ENCODE measurements at places on chromosomes 12 and 14. TPM values are rescaled to one million over a fixed set of nuclear protein-coding genes. Genes with fewer than 3 reads are reported as not detected.

The SLC2A14 gene
- not detected for total RNA-seq

The ARMH4 gene
- under 0.01 TPM for total RNA-seq

The MGP gene
- 0.79 TPM for total RNA-seq

The GLT1D1 gene
- total RNA-seq: not detected

The TDRD9 gene
- 0.51 TPM for total RNA-seq

The CRIP1 gene
- not detected for total RNA-seq

The MAX gene
- total RNA-seq: 42.4 TPM

The CLEC2B gene
- total RNA-seq: 3.9 TPM

The HPD gene
- total RNA-seq: 0.79 TPM

The SLC25A47 gene
- total RNA-seq: not detected

The CMKLR1 gene
- total RNA-seq: not detected

The ZBTB39 gene
- 5.2 TPM for total RNA-seq

The C3AR1 gene
- not detected for total RNA-seq

The LBHD2 gene
- not detected for total RNA-seq

The CEP128 gene
- total RNA-seq: 2.4 TPM

The TBC1D30 gene
- 2.6 TPM for total RNA-seq

The FLVCR2 gene
- total RNA-seq: 2.8 TPM

The CLEC9A gene
- total RNA-seq: not detected

The ADAM21 gene
- total RNA-seq: 0.13 TPM

The HOXC13 gene
- not detected for total RNA-seq

The CEBPE gene
- total RNA-seq: not detected

The KRT6A gene
- total RNA-seq: 13,929 TPM

The VRTN gene
- total RNA-seq: not detected

The CCNK gene
- 18.4 TPM for total RNA-seq

The OR8S1 gene
- not detected for total RNA-seq

The NUAK1 gene
- 7.6 TPM for total RNA-seq

The GNG2 gene
- total RNA-seq: not detected

The DTX1 gene
- total RNA-seq: not detected

The GALNT6 gene
- total RNA-seq: 39.2 TPM

The KRT2 gene
- not detected for total RNA-seq

The RAB15 gene
- total RNA-seq: not detected

The MLXIP gene
- 8.7 TPM for total RNA-seq

The DDN gene
- 0.26 TPM for total RNA-seq

The DIP2B gene
- 21.1 TPM for total RNA-seq

The POTEG gene
- total RNA-seq: not detected

The FAM90A1 gene
- total RNA-seq: not detected
